CD4-positive, alpha-beta T cell treated with Interleukin-12 subunit alpha and Interleukin-12 subunit beta, for 1 hour (primary cell): ENCODE measurements at places on chromosomes 4 and X.

GRCh38 chrX:67651437-67652142 lies 107.8 kb downstream of the AR start:
- no peak for DNase-seq

DNA sequence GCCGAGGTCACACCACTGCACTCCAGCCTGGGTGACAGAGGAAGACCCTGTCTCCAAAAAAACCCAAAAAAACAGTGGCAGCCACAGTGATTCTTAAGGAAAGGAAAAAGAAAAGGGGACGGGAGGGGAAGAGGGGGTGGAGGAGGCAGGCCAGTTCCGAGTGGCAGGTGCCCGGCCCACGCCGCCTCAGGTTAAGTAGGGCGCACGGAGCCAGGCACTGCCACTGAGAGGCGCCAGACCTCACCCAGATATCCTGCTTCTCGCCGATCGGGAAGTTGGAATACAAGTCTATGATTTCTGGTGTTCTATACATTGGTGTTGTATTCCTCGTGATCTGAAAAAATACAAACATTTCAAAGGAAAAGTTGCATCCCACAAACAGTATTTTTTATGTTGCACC lies 35.9 kb downstream of the GAK start:
- no peak for DNase-seq

GRCh38 chrX:110440016-110440805 lies 81.6 kb downstream of the RTL9 start:
- DNase-seq, result no peak

GRCh38 chr4:184824776-184825084 lies 1.0 kb downstream of the ACSL1 start:
- no peak for DNase-seq

- DNase-seq, result no peak
These were observed 149.9 kb downstream of the FGF16 start for GRCh38 chrX:77597090-77597489.

- no peak for DNase-seq
These were observed 5.1 kb upstream of the DHX15 start for GRCh38 chr4:24589448-24589847.

DNA sequence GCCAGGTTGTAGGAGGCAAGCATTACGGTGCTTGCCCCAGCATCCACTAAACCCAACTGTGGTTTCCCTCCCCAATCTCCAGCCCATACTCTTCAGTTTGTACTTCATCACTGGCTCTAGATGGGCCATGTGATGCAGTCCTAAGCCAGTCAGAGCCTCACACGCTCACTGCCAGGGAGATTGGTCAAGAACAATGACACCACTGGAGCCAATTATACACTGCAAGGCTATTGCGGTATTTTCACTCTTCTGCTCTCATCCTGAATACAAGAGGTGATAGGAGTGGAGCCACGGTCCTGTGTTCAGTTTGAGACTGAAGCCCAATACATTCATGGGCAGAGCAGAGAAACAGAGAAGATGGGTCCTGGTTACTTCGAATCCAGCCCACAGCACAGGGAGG lies 58.4 kb downstream of the SEPSECS start:
- no peak for DNase-seq

DNA sequence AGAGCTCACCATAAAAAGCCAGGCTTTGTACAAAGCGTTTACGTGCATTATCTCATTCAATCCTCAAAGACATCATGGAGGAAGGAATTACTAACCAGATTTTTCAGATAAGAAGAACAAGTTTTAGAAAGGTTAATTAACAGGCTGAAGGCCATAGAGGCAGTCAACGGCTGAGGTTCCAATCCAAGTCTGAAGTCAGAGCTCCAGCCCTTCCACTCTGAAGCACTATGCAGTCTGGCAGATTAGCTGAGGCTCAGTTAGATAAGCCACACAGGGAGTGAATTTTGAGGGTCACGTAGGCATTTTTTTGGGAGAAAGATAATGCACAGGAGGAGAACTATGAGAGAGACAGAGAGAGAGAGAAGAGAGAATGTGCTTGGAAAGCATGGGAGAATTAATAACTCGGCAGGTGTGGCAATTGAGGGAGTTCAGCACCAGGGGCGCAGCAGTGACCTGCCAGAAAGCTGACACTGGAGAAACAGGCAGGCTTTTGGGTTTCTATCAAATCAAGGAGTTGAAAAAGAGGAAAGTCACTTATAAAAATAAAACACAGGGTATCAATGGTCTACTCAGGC lies 116.5 kb upstream of the NAP1L5 start:
- no peak for DNase-seq
